ENCODE measurements at places on chromosomes 12 and 14. TPM values are rescaled to one million over a fixed set of nuclear protein-coding genes. Genes with fewer than 3 reads are reported as not detected.
A peak's percentile ranks its signal among the peaks of the same experiment; 100 is the strongest.

DNA sequence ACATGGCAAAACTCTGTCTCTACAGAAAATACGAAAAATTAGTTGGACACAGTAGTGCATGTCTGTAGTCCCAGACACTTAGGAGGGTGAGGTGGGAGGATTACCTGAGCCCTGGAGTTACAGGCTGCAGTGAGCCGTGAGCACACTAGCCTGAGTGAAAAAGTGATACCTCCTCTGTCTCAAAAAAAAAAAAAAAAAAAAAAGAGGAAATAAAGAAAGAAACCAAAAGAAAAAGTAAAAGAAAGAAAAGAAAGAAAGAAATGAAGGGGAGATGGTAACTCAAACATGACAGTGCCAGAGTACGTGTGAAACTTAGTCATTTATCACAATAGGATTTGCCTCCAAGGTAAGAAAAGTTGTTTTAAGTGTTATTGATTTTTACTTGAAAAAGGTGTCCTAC is 407.0 kb upstream of the MGAT4C start:
- DNase-seq, result no peak

DNA sequence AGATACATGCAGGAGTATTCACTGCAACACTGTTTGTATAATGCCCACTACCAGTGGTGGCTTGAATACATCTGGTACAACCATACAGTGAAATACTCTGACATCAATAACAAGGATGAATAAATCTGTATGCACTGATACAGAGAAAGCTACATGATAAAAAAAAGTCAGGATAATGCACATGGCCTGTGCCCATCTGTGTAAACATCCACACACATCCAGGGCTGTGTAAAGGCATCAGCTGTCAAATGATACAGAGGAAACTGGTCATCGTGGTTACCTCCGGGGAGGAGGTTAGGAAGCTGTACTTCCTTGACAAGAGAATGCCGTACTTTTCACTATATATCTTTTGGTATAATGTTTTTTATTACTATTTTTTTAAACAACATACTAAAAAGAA is 176.6 kb downstream of the FOXN3 start:
- no peak for DNase-seq

GRCh38 chr12:108305520-108305919 is 33.6 kb downstream of the CMKLR1 start:
- DNase-seq, result no peak

- no peak for DNase-seq
Observed at GRCh38 chr12:32074432-32074831, 32.2 kb upstream of the BICD1 start.

DNA sequence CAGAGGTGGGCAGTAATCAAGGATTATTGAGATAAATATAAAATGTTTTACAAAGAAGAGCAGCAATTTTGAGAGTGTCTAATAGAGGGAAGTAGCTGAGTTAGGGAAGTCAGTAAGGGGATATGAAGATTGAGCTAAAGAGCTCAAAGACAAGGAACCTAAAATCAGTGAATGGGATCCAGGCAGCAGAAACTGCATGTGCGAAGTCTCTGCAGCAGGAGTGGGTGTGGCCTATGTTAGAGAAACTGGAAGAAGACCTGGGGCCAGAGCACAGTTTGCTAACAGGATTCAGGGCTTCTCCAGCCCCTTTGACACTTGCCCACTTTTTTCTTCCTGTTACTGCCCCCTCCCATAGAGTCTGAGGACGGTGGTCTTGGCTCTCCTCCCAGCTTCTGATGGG is 36.3 kb upstream of the PLXNC1 start:
- DNase-seq, result no peak

DNA sequence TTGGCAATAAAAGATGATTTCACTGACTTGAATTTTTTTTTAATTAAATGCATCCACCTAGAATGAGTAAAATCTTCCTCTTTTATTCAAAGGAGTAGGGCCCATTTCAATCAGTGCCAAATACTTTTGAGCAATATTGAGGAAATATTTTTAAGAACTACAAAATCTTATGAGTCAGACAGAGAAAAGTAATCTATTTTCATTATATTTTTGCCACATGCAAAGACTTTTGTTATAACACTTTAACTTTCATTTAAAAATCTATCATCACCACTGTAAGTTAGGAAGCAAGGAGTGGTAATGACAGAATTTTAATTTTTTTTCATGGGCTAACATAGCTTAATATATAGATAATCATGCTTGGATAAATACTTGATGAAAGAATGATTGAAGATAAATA is 345.2 kb upstream of the KITLG start:
- no peak for DNase-seq

DNA sequence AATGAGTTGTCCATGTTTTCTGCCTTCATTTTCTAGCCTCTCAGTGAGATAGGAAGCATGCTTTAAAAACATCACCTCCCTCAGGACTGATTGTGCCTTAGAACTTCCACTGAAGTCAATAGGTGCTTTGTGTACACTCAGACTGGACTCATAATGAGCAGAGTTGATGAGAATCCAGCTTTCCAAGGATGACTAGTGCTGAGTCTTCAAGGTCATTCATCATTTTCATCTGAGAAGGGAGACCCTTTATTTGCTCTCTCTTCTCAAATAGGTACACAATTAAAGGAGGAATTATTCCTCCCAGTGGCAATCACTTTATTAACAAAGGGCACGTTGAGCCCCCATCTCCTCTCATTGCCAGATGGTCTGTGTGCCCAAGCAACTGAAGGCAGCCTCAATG is 210.9 kb upstream of the PRKD1 start:
- DNase-seq, result no peak

DNA sequence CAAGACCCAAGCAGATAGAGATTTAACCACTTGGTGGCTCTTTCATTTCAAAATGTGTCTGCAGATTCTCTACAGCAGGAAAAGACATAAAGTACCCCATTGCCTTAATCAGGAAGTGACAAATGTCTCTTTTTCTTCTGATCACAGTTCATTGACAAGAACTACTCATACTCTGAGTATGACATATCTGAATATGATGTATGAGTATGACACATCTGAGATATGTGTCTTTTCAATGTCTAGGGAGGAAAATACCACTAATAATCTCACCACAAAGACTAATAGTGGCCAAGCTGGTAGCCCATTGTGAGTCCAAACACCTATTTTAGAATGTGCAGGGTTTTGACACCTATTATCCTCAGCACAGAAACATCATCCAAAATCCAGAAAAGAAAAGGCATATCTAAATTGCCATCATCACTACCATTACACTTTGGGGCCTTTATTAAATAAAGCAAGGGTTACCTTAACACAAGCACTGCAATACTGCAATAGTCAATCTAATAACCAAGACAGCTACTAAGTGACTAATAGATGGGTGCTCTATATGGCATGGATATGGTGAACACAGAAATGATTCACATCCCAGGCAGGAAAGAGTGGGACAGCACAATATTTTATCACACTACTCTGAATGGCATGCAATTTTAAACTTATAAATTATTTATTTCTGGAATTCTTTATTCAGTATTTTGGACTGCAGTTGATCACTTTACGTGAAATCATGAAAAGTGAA is 243.7 kb upstream of the FAR2 start:
- DNase-seq, result no peak

DNA sequence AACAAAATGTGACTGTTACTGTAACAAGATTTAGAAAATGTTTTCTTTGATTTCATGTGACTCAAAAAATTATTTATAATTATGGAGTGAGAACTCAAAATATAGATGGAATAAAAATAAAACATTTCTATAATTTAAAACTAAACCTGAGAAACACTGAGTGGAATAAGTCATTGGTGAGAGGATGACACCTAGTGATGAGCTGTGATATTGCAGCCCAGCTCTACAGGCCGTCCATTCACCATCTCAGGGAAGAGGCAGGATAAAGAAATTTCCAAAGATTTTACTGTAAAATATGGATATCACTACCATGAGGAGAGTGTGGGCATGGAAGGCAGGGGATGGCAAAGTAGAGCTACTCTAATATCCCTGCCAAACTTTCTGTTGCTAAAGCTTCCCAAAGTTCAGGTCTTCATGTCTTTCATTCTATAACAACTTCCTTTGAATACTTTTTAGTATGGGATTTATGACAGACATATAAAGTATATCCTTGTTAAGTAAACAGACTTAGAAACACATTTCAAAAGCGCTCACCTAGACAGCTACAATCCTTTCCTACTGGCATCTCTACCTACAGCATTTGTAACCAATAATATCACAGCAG is 308.0 kb downstream of the ITPR2 start:
- DNase-seq, result no peak

- DNase-seq, result no peak
Observed at GRCh38 chr14:102089621-102090343, 2.9 kb upstream of the HSP90AA1 start.

DNA sequence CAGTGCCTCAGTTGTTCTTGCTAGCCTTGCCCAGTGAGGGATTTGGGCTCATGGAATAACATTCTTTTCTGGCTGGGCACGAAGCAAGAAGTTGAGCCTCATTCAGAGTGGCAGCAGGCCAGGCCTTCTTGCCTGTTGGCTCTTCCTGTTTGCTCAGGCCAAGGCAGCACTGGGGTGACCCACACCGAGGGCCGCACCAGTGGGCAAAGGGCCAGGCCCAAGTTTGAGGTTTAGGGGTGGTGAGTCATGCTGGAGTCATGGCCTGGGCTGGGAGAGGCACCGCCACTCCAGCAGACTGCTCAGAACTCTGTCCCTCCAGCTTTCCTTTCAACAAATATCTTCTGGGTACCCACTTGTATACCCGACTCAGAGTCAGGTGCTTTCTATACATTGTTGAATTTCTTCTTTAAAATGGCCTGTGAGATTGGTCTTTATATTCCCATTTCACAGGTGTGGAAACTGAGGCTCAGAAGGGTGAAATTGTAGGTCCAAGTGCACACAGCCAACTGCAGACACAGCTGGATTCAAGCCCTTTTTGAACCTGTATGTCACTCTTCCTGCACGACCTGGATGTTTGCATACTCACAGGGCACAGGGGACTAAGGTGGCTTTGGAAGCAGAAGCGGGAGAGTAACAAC is 279.4 kb downstream of the FOXN3 start:
- no peak for DNase-seq

DNA sequence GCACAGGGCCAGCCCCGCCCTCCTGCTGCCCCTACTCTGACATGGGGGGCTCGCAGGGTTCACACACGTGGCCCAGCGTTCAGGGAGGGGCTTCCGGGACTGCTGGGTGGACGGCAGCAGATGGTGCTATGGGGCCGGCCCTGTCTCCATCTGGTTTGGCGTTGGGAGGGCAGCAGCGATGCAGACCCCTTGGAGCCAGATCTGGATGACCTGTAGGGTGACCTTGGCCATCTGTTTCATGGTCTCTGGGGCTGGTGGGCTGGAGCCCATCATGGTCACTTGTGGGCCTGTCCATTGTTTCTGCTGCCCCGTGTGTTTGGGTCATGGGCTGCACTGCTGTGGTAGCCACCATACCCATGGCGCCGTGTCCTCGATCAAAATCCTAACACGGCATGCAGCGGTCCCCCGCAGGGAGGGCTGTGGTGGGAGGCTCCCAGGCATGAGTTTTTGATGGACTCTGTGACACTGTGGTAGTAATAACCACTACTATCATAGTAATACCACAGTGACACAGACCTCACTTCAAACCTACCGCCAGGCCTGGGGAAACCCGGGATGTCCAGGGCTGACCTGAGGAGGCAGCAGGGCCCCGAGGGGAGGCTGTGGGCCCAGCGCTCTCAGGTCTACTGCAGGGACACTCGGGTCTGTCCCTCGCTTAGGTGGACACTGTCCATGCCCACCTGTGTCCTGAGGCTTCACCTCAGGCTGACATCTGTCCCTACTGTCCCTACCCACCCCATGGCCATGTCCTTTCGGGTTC is 359.4 kb downstream of the TMEM121 start:
- no peak for DNase-seq

DNA sequence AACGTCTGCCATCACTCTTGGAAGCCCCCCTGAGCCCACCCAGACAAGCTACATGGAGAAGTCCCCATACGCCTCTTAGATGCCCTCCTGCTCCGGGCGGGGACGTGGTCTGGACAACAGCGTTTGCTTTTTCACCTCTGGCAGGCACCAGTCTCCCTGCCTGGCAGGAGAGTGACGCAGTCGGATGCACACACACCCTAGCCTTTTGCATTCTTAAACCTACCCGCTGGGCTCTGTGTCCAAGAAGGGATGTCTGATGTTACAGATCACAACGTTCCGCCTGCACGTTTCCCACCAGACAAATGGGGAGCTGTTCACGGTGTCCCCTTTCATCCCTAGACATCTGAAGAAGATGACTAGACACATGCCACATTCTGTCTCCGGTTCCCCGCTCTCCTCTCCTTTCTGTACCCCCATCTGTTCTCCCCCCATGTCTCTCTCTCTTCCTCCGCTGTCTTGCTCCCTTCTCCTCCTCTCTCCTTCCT is 100.2 kb downstream of the RIMBP2 start:
- no peak for DNase-seq

- no peak for DNase-seq
Observed at GRCh38 chr14:75987201-75987970, 1.8 kb downstream of the IFT43 start.

GRCh38 chr12:69415471-69416275 is 54.5 kb upstream of the FRS2 start:
- peak; percentile 26 for DNase-seq

- no peak for DNase-seq
Observed at GRCh38 chr12:81639196-81639595, 120.0 kb downstream of the PPFIA2 start.

DNA sequence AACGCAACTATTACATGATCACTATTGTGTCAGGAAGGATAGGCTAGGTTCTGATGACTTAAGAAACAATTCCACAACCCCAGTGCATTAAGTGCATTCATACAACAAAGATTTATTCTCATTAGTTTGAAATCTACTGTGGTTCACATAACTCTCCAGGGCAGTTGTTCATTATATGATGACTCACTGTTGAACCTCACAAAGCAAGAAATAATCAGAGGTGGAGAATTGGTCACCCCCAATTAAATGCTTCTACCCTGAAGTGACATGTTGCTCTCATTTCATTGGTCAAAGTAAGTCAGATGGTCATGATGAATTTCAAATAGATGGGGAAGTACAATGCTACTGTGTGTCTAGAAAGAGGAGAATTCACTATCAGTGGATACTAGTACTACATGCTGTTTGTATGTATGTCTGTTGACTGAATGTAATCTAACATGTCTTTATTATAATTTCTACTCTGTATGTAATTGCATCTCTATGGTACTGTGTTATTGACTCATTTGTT is 6.1 kb upstream of the HELB start:
- DNase-seq, result no peak

DNA sequence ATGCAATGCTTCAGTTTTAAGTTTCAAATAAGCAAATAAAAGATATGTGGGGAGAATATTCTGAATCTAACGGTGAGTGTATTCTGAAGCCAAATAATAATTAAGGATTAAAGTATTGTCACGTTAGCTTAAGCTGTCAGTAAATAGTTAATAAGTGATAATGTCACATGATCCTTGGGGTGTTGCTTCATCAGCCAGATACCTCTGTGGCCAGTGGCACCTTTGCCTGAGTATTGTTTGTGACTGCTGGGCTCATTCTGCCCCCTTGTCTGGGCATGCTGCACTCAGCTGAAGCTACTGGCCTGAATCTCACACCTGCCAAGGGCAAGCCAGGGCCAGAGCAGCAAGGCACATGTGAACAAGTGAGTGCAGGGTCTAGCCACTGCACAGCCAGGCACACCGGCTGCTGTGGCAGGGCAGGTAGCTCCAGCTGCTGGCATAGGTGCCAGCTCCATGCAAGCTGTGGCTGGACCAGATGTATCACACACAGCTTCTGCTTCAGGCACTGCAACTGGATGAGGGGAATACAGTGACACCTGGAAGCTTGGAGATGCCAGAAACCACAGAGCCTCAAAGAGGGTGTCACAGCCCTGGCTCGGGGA is 739.7 kb downstream of the SLC6A15 start:
- no peak for DNase-seq

Gene FAM161B
- total RNA-seq, result 13.8 TPM

Gene MMP17
- 22.8 TPM for total RNA-seq

Gene DCN
- total RNA-seq, result 643 TPM

Gene TSPAN9
- total RNA-seq, result 28.3 TPM

Gene EXOC3L4
- total RNA-seq, result 0.50 TPM

Gene AICDA
- 0.10 TPM for total RNA-seq

Gene HVCN1
- 21.9 TPM for total RNA-seq

Data from spinal cord (tissue), 10 donors.